Stimulated activated CD8-positive, alpha-beta memory T cell treated with anti-CD3 and anti-CD28 coated beads, Interleukin-4, amount 100 ng/mL, for 1 hour (primary cell): ENCODE measurements at places on chromosomes 4 and X.
A peak's percentile ranks its signal among the peaks of the same experiment; 100 is the strongest.

DNA sequence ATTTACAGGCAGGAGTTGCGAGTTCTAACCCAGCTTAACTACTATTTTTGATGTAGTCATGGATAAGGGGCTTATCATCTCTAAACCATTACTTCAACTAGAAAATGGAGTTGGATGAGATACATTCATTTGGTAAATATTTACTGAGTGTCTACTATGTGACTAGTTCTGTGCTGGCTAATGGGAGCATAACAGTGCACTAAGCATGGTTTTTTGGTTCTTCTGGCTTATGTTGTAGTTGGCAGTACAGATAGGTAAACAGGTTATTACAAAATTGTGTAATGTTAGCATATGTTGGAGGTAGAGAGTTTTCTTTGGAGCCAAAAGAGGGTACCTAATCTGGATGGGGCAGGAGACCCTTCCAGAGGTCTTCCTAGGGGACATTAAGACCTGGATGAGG lies 25.8 kb upstream of the PI4K2B start:
- DNase-seq, result no peak

DNA sequence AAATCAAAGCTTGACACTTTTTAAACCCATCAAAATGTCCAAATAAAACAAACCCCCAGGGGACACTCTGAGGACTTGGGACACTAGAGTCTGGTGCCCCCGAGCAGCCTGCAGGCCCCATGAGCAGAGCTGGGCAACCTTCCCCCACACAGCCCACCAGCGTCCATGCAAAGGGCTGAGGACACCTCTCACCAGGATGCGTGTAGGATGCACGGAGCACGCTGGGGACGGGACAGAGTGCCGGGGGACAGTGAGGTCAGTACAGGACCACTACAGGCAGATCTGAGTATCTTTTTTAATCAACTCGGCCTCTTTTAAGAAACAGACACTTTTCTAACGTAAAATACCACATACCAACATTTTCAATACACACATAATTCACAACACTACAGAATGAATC lies 6.9 kb downstream of the GAK start:
- no peak for DNase-seq

DNA sequence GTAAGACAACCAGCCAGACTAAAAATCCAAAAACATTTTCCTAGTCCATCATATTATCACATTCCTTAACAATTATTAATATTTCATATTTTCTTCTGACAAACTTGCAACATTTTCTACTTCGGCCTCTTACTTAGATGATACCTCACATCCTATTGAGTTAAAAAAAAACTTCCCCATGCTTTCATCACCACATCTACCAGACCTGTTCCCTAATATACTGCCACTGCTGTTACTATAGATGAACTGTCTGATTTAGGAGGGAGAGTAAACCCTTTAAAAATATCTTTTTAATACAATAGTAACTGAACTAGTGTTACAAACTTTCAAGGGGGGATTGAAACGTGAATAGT lies 1.5 kb downstream of the FAM200B start:
- DNase-seq, result no peak

DNA sequence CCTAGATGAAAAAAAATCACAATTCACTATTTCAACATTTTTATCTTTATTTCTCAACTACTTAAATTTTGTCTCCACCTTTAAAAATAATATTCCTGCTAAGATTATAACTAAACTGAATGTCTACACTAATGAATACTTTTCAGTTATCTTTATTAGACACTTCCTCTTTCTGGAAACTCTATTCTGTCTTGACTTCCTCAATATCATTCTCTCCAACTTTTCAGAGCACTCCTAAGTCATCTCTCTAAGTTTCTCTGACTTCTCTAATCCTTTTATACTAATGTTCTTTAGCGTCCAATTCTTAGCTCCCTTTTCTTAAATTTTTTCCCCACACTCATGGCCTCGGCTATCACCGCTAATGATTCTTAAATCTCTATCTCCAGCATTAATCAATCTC lies 374.2 kb downstream of the FBXO8 start:
- DNase-seq, result no peak

- no peak for DNase-seq
Observed at GRCh38 chr4:152539556-152540292, 3.8 kb upstream of the FBXW7 start.

DNA sequence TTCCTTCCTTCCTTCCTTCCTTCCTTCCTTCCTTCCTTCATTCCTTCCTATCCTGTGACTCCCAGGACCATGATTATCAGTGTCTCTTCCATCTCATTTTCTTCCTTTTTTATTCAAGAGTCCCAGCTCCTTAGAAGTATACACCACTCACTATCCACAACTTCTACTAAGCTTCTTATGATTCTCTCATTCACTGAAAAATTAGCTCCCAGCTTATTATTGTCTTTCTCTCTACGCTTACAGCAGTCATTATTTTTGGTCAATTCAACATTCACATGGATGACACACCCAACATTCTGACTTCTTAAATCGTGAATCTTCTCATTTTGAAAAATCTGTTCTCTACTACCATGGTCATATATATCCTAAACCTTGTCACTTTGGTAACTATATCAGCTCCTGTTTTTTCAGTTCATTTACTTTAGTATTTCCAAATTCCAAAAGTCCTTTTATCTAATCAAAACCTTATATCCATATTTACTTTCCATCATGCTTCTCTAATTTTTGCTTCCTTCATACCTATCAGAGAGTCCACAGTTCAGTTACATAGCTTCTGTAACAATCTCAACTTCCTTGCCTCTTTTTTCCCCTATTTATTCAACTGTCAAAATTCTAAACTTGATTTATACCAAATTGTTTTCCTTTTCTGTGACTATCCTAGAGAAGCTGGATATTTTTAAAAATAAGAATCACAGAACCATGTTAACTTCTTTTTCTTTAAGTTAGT lies 677.5 kb downstream of the RAPGEF2 start:
- DNase-seq, result no peak

- no peak for DNase-seq
Observed at GRCh38 chrX:41449615-41450014, 2.5 kb downstream of the NYX start.

DNA sequence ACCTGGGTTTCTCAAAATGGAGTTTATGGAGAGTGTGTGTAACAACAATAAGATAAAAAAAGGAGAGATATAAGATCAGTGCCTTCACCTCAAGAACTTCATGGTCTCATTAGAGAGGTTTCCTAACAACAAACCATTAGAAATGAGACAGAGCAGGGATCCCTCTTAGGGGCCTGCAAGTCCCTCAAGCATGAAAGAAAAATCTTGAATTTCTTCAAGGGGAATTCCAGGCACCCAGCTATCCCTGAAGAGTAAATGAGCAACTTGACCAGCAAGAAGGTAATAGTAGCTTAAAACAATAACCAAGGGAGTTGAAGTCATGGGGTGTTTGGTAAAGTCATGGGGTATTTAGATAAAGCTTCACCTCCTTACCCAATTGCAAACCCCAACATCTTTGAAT lies 49.7 kb upstream of the TLR3 start:
- no peak for DNase-seq

DNA sequence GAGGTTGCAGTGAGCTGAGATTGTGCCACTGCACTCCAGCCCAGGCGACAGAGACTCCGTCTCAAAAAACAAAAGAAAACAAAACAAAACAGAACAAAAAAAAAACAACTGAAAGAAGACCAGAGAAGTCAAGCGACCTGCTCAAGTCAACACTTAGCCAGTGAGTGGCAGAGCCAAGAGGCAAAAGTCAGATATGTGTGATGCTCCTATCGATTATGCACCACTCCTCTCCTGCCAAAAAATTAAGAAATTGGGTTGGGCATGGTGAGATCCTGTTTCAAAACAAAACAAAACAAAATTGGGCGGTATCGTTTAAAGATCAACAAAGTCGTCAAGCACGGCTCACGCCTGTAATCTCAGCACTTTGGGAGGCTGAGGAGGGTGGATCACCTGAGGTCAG lies 137.7 kb downstream of the PDS5A start:
- DNase-seq, result no peak

DNA sequence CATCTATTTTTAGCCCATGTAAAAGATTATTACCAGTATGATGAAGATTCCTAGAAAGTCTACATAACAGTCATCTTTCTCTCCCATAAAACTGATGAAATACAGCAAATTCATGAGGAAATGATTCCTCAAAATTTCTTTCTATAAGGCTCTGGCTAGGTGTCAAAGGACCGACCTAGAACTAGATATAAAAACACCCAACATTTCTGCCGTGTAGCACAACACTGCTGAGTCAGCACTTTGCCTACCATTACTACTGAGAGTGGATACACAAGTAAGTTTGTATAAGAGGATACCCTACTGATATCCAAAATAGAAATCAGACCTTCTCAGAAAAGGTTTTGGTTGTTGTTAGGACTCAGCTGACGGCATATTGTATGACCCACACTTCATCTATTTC lies 24.7 kb downstream of the TMEM47 start:
- DNase-seq, result no peak

DNA sequence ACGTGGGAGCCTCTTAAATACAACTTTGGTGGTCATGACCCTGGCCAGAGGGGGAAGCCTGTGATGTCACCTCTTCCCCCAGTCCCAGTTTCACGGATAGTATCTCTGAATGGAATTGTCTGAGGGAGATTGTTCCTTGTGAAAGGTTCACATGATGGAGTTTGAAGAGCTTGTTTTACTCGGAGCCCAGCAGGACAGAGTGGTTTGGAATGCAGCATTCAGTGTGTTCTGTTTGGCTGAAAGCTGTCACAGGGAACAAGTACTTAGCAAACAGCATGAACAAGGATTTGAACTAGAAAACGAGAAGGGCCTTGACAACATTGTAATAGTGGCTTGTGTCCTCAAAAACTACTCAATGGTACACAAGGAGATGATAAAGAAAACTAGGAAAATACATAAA lies 133.9 kb upstream of the CXorf66 start:
- DNase-seq, result no peak

DNA sequence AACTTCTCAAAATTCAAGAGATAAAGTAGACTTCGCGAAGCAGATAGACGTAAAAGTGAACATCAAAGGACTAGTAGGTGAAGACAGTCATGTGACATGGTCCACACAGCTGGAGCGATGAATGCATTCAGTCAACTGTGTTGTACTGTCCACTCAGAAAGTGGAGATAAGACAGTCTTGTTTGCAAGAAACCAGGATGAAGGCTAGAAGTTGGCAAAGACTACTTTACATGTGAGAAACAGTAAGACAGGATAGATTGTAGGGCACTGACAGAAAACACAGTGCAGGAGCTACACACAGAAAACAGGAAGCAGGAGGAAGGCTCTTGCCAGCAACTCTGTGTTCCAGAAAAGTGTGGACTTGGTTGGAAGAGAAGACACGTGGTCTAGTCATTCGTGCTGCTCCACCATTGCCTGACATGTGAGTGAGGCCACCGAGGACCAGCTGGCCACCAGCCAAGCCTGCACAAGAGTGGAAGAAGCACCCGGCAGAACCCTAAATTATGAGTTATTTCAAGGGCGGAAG lies 78.9 kb downstream of the FAT1 start:
- no peak for DNase-seq

- DNase-seq, result no peak
Observed at GRCh38 chr4:23856630-23857029, 33.2 kb downstream of the PPARGC1A start.

DNA sequence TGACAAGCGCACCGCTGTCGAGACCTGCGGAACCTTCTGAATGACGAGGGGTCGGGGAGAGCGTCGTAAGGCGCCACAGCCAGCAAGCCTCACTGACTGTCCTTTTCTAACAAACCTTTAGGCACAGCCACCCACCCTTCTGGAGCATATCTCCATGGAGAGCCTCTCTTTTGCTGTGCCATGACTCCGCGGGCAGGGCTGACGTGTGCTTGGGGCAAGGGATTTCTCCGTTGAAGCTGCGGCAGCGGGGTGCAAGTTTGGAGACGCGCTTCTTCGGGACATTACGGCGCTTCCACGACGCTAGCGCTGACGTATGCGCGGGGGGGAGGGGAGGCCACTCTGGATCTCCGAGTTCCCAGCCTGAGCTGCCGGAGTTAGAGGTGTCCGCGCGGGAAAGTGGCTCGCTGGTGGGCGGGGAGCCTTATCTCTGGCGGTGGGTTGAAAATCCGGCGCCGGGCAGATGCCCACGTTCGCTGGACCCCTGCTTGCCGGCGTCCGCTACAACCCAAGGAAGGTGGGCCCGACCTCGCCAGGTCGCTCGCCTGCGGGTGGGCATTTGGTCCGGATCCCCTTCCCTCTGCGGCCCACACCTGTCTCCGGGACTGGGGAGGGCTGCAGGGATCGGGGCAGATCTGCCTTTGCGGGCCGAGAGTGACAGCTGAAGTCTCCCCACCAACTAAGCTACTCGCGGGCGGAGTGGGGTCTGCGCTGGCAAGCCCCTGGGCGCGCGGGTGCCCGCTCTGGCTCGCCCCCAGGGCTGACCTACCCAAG lies 543 bp upstream of the SLC10A7 start:
- DNase-seq, result peak; percentile 70

- no peak for DNase-seq
Observed at GRCh38 chr4:178148106-178148505, 705.9 kb upstream of the AGA start.

- no peak for DNase-seq
Observed at GRCh38 chrX:129423191-129423590, 100.1 kb downstream of the SMARCA1 start.

GRCh38 chr4:56907489-56908205 lies at the start of gene REST:
Gene REST (plus strand): TSS chr4:56907900. CDS start chr4:56910639, 2,739 bp downstream.
- peak; percentile 69 for DNase-seq

- no peak for DNase-seq
Observed at GRCh38 chrX:38881727-38882126, 80.5 kb downstream of the MID1IP1 start.

GRCh38 chrX:96989830-96990571 lies 106.3 kb downstream of the RPA4 start:
- no peak for DNase-seq

- DNase-seq, result no peak
Observed at GRCh38 chr4:9979101-9979701, 42.1 kb downstream of the SLC2A9 start.

DNA sequence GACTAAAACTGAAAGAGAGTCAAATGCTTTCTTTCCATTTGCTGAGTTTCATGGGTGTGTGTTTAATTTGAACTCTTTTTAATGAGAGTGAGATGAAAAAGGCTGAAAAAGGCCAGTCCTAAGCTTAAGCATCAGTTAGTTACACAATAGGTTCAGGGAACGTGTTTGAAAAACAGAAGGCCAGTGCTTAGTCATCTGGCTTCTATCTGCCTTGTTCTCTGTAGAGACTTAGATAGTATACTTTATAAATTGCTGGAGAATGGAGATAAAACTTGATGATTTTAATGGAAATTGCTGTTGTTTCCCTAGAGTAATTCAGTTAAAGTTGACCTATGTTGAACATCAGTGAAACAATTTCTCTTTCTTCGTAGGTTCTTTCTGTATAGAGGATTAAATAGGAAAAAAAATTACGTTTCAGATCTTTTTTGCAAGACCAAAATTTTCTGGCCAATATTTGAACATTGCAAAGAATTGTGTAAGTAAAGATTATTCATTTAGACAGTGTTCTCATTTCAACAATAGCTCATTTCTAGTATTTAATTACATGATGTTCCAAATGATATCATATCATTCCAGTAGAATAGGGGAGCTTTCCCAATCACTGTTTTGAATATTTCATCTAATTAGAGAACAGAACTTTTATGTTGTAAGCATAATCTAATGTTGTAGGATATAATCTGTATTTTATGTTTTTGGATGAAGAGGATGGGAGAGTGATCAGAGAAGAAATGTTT lies 1088.8 kb downstream of the ADGRL3 start:
- no peak for DNase-seq

- no peak for DNase-seq
Observed at GRCh38 chr4:102321260-102321995, 23.9 kb downstream of the SLC39A8 start.
